ENCODE measurements at places on chromosomes 4 and X.

- no peak for DNase-seq
Observed at GRCh38 chr4:108533876-108534275, 86.5 kb upstream of the RPL34 start.

DNA sequence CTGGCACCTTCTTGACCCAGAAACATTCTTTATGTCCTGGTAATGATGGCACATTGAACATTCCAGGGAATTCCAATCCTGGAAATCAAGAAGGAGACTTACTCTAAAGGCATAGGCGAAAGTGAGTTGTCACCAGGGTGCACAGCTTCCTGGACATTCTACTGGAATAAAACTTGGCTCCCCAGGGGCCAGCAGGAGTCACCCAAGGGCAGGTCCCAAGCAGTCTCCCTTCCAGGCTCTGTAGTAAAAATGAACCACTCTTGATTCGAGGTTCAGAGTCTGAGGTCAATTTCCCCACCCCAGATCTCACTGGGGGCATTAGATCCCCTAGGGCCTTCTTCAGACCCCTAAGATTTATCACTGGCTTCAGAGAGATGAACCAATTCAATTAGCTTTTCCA is 338.7 kb upstream of the GATB start:
- no peak for DNase-seq

DNA sequence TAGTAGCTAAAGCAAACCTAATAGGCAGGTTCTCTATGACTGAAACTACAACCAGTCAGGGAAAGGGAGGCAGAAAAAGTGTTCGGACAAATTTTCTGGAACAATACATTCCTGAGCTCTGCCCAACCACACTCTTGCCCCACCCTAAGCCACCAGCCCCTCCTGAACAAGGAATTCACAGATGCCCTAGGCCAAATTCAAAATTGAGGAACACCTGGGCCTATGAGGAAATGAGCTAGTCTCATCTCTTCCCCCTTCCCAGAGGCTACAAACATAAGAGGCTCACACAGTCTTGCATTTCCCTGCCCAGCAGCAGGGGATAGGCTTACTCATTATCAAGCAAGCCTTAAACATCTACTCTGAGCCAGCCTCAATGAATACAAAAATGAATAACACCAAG is 284.7 kb downstream of the ZNF674 start:
- no peak for DNase-seq

GRCh38 chr4:176261481-176261880 is 7.5 kb downstream of the ASB5 start:
- DNase-seq, result no peak

- no peak for DNase-seq
Observed at GRCh38 chr4:59540311-59540710, 1659.8 kb upstream of the ADGRL3 start.
